AG09309 (cell line): ENCODE measurements at places on chromosomes 7 and 10.
A peak's percentile ranks its signal among the peaks of the same experiment; 100 is the strongest.

DNA sequence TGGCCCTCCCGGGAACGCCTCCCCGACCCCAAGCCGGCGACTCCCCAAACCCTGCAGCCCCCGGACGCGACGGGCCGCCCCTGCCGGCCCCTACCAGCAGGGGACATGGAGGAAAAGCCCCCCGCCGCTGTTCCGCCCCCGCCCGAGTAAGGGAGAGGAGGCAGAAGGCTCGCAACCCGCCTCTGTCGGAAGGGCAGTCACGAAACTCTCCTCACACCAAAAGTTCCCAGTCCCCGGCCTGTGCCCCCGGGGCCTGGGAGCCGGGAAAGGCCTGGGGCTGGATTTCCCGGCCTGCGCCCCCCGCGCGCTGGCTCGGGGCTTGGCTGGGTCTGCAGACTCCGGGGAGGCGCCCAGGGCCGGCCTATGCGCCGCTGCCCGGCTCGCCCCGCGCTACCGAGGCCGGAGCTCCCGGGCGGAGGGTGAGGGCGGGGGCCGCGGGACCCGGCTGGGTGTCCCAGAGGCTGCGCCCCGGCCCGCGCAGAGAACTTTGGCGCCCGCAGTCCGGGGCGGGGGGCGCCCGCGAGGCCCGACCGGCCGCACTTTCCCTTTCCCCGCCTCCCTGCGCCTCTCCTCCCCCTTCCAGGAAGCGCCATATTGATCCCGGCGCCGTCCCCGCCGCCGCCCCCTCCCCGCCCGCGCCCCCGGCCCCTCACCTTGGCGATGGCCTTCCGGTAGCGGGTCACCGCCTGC lies 728 bp downstream of the PARD3 start:
- DNase-seq: no peak

- peak; percentile 3 for DNase-seq
Observed at GRCh38 chr10:117663750-117664149, 121.2 kb downstream of the EMX2 start.

DNA sequence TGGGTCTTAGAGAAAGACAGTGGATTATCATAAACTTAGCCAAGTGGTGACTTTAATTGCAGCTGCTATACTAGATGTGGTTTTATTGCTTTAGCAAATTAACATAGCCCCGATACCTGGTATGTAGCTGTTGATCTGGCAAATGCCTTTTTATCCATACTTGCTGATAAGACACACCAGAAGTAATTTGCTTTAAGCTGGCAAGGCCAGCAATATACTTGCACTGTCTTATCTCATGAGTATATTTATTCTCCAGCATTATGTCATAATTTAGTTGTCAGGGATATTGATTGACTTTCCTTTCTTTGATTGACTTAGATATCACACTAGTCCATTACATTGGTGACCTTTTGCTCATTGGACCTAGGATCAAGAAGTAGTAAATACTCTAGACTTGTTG lies 12.8 kb downstream of the TMEM229A start:
- no peak for DNase-seq

DNA sequence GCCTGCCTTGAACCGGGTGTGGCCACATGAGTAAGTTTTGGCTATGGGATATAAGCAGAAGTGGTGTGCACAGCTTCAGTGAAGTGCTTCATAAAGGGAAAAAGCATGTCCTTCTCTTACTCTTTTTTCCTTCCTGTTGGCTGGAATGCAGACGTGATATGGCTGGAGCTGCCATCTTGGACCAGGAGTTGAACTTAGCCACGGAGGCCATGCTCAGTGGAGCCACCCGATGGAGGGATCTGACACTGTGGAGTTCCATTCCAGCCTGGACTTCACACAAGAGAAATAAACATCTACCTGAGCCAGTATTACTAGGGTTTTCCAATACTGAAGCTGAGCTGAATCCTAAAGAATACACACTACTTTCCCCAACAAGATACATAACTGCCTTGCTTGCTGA lies 52.3 kb downstream of the CCDC3 start:
- no peak for DNase-seq

GRCh38 chr10:14247377-14248116 lies 83.2 kb downstream of the FRMD4A start:
- DNase-seq: no peak

DNA sequence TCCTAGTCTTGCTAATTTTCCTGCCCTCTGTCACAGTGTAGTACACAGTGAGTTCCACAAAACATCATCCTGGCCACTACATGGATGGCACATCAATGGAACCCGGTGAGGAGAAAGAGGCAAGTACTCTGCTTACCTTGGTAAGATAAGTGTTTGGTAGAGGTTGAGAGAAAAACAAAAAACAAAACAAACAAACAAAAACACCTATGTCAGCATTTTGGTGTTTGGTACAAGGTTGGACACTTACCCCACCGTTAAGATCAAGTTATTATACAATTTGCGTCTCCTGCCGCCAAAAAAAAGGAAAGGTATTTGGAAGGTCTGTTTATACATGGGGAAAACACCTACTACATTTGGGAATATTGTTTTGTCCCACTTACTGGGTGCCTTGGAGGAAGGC lies 72.7 kb downstream of the ZNF248 start:
- no peak for DNase-seq

GRCh38 chr7:113320419-113320818 lies 202.1 kb upstream of the SMIM30 start:
- no peak for DNase-seq

DNA sequence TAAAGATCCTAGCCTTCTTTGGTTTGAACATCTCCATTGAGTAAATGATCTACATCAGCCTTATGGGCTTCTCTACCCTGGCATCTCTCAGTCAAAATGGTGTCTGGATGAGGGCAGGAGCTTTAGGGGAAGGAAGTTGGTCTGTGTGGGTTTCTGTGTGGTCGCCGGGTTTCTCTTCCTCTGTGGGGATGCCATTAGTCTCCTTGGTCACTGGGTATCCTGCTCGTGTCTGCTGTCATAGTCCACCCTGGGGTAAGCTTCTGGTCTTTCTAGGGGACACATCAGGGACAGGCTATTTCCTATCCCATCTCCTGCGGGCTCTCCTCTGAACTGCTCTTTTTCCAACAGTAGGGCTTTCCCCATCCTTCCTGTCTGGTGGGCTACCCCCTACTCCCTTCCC lies 150.3 kb upstream of the NPY start:
- DNase-seq: no peak

DNA sequence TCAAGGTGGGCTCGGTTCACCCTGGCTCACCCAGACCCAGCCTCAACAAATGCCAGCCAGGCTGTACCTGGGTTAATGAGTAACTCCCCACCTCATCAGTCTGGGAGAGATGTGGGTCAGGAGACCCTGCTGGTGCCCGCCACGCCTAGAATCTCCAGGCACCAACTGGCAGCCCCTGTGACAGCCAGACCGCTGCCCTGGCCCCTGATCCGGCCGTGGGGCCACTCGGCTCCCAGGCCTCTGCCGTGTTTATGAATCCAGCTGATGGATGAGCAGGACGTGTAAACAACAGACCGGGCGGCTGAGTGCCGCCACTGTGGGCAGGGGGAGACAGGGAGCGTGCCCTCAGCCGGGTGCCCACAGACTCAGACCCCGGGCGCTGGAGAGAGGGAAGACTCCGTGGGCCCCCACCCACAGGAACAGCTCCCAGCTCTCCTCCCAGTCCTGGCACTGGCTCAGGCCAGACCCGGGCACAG lies 34.0 kb upstream of the PDGFA start:
- no peak for DNase-seq

DNA sequence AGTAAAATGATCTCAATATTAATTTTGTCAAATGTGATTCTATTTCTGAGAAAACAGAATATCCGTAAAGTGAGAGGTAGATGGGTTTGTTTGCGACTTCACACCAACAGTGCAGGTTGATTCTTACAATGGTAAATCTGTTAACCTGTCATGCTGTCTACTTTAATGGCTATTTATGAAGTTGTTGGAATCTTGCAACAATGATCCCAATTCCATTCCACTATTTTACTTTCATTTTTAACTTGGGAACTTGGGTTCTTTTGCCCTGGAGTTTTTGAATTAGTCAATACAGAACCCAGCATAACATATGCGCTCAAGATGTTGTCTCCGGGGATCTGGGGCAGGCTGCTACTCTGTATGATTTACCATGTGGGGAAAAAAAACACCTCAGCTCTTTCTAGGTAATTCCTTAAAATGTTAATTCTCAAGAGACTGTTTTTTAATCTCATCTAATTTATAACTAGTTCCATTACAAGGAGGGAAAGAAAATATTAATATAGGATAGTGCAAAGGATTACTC lies 1.2 kb downstream of the LGI1 start:
- DNase-seq: no peak

DNA sequence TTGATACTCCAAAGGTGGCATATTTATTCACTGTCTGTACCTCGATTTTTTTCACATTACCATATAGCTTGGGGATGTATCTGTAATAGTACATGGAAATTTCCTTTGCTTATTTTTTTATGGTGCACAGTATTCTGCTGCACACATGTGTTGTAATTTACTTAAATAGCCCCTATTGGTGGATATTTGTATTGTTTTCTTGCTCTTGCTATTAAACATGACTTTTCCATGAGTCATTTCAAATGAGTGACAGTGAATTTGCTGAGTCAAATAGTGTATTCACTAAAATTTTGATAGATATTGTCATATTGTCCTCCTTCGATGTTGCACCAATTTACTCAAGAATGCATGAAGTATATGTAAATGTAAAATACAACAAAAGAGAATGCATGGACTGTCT lies 122.7 kb upstream of the STEAP4 start:
- no peak for DNase-seq

- DNase-seq: no peak
Observed at GRCh38 chr10:102713539-102713813, 721 bp downstream of the ARL3 start.

DNA sequence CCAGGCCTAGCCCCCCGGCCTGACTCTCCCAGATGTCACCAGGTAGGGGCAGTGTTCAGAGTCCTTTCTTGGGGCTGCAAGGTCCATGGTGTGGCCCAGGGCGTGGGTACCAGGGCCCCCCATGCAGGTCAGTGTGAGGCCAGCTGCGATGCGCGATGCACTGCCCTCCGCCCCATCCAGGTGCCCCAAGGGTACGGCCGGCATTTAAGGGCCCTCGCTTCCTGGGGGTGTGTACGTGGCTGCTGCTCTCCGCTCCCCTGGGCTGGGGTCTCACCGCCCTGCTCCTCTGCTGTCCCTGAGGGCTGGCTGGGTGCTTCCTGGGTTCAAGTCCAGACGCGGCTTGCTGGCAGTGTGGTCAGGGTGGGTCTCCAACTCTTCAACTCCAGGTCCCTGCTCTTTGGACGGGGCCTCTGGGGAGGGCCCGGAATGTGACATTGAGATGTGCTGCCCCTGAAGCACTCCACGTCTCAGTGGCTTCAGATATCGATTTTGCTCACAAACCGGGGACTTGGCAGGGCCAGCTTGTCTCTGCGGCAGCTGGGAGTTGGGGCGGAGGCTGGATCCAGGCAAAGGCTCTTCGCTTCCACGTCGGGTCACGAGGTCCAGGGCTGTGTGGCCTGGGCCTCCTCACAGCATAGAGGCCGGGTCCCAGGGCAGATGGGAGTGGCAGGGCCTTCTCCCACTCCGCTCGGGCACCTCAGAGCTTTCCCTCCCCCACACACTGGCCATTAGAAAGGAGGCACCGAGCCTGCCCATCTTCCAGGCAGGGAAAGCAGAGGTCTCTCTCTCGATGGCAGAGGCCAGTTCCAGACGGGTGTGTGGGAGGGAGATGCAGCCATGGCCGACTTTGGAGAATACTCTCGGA lies 93.2 kb downstream of the UNCX start:
- no peak for DNase-seq

DNA sequence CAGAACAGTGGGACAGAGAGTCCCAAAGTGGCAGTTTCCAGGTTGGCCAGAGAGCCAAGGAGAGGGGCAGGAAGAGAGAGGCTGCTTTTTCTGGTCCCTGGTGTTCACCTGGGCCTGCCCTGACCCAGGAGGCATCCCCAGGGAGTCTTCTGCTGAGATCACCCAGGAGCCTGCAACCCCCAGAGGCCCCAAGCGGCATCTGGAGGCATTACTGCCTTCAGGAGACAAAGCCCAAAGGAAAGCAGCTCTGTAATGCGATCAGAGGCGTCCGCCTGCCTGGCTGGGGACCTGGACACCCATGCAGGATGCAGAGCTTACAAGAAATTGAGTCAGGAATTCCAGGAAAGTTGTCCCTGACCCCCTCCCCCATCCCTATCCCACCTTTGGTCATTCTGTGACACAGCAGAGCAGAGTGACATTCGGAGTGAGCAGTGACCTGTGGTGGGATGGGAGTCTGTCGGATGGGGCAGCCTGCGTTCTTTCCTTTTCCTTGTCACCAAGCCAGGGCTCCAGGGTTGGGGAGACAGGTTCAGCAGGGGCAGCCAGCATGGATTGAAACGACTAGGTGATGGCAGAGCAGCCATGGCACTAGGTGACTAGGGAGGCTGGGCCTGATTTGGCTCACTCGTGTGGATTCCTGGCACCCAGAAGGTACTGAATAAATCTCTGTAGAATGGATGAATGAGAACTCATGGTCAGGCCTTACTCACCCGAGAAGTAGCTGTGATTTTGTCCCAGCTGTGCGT lies 10.4 kb downstream of the UNC5B start:
- no peak for DNase-seq

- no peak for DNase-seq
Observed at GRCh38 chr10:114957122-114957521, 19.1 kb downstream of the TRUB1 start.

DNA sequence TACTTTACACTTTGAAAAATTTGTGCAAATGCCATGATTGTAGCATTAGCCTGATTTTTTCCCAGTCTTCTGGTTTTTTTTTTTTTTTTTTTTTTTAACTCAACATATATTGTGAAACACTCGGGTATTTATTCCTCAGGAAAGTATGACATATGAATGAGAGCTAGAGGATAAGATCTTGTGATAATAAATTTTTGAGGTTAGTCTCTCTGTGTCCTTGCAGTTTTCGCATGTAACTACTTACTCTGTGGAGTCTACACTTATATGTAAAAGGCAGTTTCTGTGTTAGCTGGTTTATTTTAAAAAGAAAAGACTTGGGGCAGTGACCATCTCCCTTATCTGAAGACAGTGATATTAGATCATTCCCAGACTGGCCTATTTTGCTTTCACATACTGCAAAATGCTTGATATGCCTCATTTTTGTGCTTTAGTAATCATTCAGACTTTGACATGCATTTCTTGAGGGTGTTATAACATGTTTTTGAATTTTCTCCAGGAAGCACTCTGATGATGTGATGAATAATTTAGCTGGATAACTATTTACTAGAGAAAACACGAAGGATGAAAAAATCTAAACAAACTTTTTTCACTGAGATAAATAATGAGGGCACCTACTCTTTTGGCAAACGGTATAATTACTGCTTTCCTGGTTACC lies 371.0 kb downstream of the NRG3 start:
- DNase-seq: no peak

GRCh38 chr7:135919071-135919841 lies 57.9 kb downstream of the MTPN start:
- DNase-seq: no peak

DNA sequence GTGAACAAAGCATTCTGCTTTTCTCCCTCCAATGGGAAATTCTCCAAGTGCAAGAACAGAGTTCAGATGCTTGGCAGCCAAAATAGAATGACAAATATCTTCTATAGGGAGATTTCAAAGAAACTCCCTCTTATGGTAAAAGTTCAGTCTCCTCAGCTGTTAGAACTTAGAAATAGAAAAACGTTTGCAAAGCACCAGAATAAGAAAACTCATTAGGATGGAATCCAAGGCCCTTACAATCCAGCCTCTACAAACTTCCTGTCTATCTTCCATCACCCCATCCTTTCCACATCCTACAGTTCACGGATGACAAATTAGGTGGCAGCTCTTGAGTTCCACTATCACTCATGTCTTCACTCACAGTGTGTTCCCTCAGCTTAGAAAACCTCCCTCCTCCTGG lies 25.7 kb downstream of the FAM13C start:
- no peak for DNase-seq

GRCh38 chr7:141928845-141929195 lies 12.6 kb downstream of the OR9A4 start:
- DNase-seq: no peak
